Stimulated activated effector memory CD8-positive, alpha-beta T cell treated with anti-CD3 and anti-CD28 coated beads, Interleukin-12 subunit alpha, Interleukin-12 subunit beta, amount 100 ng/mL, for 72 hours (primary cell): ENCODE measurements at places on chromosomes 2 and 18.

DNA sequence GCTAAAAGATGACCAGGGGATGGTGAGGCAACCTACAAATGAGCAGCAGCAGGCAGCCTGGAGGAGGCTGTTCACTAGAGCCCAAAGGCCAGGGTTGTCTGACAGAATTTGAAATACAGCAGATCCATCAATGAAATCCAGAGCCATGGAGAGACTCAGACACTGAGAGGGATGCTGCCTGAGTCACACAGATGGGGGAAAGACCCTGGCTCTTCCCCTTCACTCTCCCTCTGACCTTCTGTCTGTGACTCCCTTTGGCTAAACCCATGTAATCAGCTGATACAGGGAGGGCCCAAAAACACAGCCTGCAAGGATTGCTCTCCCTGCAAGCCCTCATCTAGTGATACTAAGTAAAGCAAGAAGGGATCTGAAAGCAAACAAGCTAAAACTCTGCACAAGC lies 166.5 kb upstream of the SPOPL start:
- no peak for DNase-seq

- no peak for DNase-seq
These were observed 42.4 kb downstream of the MEIS1 start for GRCh38 chr2:66477135-66477842.

DNA sequence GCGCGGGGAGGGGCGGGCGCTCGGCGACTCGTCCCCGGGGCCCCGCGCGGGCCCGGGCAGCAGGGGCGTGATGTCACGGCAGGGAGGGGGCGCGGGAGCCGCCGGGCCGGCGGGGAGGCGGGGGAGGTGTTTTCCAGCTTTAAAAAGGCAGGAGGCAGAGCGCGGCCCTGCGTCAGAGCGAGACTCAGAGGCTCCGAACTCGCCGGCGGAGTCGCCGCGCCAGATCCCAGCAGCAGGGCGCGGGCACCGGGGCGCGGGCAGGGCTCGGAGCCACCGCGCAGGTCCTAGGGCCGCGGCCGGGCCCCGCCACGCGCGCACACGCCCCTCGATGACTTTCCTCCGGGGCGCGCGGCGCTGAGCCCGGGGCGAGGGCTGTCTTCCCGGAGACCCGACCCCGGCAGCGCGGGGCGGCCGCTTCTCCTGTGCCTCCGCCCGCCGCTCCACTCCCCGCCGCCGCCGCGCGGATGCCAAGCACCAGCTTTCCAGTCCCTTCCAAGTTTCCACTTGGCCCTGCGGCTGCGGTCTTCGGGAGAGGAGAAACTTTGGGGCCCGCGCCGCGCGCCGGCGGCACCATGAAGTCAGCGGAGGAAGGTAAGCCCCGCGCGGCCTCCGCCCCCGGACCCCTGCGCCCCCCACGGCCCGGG lies at the start of gene NFATC1:
Gene NFATC1, plus strand, starts transcription at position 170 of the 644 bp plus-strand sequence. Its CDS starts 295 bp downstream, at position 465.
- DNase-seq: peak; percentile 51

DNA sequence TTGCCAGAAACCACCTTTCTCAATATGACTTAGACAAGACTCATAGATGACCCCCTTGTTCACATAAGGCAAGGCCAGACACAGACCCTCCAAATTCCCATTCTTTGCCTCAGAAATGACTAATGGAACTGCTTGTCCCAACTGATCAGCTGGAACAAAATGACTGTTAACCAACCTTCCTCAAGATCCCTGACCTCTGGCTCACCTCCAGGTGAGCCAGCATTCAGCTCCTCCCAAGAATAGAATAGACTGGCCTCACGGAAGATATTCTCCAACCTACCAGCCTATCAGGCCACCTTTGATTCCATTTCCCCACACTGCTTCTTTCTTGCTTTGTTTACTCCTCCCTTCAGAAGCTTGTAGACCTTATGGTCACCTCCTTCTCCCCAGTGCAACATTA lies 195.7 kb upstream of the VWC2L start:
- DNase-seq: no peak

- DNase-seq: no peak
These were observed 59.6 kb upstream of the ZEB2 start for GRCh38 chr2:144579556-144579955.

- DNase-seq: peak; percentile 56
These were observed 78.9 kb upstream of the YWHAQ start for GRCh38 chr2:9709539-9710285.

- no peak for DNase-seq
These were observed 26.6 kb upstream of the RMDN2 start for GRCh38 chr2:37898448-37898847.

GRCh38 chr2:212330263-212330662 lies 208.3 kb downstream of the ERBB4 start:
- DNase-seq: no peak

- no peak for DNase-seq
These were observed 70.6 kb upstream of the ASAP2 start for GRCh38 chr2:9135822-9136558.

DNA sequence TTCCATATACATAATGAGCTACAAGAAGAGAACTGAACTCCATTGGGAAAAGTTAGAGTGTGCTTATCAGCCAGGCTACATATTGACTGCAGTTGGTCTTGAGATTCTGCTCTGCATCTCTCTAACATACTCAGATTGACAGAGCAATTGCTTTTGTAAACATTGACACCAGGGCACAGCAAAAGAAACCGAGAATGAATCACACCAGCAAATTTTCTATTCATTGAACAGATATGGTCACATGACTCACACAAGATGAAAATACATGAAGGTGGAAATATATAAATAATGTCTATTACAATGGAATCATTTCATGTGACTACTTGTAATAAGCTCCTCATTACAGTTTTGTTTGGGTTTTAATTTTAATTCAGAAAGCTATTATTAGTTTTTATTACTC lies 691.9 kb upstream of the TMEFF2 start:
- no peak for DNase-seq

DNA sequence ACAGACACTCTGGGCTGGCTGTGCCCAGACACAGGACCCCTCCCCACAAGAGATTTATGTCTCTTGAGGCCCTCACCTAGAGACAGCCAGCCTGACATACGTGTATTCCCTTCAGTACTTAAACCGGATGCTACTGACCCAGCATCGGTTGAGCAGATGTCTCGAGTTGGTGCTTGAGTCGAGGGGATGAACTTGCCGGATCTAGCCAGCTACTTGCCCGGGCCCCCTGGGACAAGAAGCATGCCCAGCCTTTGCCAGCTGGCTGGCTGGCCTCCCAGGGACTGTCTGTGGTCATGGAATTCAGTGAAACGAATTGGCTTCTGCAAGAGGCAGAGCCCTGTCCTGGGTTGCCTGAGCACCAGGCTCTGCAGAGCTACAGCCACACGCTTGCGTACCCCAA lies 36.0 kb downstream of the DNMT3A start:
- DNase-seq: no peak

DNA sequence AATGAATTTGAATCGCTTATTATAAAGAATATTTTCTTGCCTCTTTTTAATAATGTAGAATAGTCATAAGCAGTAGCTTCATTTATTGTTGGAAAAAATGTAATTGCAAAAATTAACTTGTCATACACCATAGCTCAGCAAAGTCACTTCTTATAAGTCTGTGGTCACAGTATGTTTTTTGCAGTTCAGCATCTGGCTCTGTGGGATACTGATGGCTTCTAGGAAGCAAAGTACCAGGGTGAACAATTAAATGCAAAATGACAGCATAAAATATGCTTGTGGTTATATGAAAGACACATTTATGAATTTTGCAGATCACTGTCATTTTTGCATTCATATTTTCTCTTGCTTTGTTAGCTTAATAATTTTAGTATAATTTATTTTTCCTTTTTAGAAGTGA lies 116.5 kb downstream of the ZNF407 start:
- DNase-seq: no peak

- no peak for DNase-seq
These were observed 95.3 kb downstream of the TMEM247 start for GRCh38 chr2:46574457-46575355.

DNA sequence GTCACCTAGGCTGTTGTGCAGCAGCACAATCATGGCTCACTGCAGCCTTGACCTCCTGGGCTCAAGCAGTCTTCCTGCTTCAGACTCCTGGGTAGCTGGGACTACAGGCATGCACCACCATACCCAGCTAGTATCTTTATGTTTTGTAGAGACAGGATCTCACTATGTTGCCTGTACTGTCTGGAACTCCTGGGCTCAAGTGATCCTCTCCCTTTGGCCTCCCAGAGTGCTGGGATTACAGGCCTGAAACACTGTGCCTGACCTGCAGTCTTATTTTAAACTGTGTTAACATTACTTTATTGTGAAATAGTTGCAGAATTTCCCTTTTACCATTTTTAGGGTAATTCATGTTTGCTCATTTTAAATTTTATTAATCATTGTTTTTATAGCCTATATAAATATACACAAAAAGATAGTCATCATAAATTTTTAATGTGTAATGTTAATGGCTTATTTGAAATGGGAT lies 24.6 kb downstream of the EML4 start:
- no peak for DNase-seq
